Body of pancreas (tissue), 4 donors: ENCODE measurements at places on chromosomes 2 and 18.

GRCh38 chr2:109411640-109412325 lies 202.0 kb downstream of the SEPTIN10 start:
- H3K27me3 ChIP-seq: no peaks in the 10 kb centered on the region
- no peak overlapping the region for H3K27ac ChIP-seq
- H3K4me1 ChIP-seq: no peaks in the 10 kb centered on the region
- H3K36me3 ChIP-seq: no peaks in the 10 kb centered on the region

DNA sequence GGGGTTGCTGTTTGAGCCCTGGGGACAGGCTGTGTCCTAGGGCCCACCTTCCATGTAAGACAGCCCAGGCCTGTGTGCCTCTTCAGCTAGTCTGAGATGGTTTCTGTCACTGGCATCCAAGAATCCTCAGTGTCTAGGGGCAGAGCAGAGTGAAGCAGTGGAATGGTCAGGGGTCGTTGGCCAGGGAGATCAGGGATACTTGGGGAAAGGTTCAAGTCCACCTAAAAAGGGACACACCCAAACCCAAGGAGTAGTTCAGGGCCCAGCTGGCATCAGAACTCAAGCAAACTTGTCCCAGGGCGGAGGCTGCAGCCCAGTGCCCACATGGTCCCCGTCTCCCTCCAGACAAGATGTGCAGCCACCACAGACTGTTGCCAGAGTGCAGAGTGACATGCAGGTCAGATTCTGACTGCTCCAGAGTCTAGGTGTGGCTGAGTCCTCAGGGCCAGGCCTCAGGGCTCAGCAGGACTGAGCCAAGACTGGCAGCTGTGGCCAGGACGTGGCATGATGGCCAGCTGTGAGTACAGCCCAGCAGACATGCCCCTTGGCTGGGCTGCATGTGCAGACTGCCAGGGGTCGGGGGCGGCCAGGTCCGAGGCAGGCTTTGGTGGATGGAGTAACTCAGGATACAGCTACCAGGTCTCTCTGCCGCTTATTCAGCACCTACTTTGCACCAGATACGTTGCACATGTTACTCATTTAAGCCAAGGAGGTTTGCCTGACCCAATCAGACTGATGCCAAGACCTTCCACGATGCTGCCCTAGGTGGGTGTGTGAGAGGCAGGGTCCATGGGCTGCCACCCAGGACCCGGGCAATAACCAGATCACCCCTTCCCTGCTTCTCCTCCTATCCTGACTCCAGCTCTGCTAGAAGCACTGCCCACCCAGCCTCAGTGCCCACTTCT lies 146.6 kb downstream of the SMAD7 start:
- H3K27me3 ChIP-seq: no peaks in the 10 kb centered on the region
- no peak for DNase-seq
- H3K4me1 ChIP-seq: peaks cover 20% of the 10 kb centered on the region

GRCh38 chr2:152573168-152573567 lies 144.1 kb downstream of the PRPF40A start:
- H3K27ac ChIP-seq: no peak overlapping the region
- no peaks in the 10 kb centered on the region for H3K36me3 ChIP-seq
- H3K4me3 ChIP-seq: no peak overlapping the region
- peak; percentile 61 for DNase-seq
- no peaks in the 10 kb centered on the region for H3K27me3 ChIP-seq

- no peaks in the 10 kb centered on the region for H3K4me1 ChIP-seq
- no peaks in the 10 kb centered on the region for H3K36me3 ChIP-seq
- no peak overlapping the region for H3K27ac ChIP-seq
- no peak for DNase-seq
- H3K4me3 ChIP-seq: no peak overlapping the region
Observed at GRCh38 chr2:71930049-71930681, 217.5 kb downstream of the CYP26B1 start.
